ENCODE measurements at places on chromosomes 16 and 17.

DNA sequence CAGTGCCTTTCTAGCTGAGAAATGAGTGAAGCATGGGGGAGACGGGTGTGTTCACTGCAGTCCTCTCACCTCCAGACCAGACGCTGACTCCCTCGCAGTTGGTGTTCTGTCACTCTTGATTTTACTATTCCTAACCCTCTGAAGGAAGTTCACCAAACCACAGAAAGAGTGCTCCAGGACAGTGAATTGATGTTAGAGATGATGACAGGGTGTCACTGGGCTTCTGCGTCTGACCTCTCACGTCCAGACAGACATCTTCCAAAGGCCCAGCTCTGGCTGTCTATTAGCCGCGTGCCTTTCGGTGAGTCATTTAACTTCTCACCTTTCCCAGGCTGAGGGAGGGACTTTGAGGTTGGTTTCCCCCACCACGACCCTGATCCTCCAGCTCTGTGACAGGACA lies 8.2 kb downstream of the CRAMP1 start:
- DNase-seq: no peak

DNA sequence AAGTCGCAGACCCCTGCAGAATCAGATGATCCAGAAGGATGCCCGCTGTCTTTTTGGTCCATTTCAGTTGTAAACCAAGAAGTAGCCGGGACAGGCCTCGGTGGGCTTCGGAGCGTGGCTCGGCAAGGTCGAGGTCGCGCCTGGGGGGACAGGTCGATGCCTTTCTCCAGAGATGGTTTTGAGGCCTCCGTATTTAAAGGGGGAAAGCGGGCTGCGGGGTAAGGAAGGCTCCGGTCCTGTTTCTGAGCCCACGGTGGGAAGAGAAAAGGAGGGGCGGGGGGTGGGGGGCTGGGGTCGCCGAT lies 7.5 kb upstream of the GNG13 start:
- no peak for DNase-seq

DNA sequence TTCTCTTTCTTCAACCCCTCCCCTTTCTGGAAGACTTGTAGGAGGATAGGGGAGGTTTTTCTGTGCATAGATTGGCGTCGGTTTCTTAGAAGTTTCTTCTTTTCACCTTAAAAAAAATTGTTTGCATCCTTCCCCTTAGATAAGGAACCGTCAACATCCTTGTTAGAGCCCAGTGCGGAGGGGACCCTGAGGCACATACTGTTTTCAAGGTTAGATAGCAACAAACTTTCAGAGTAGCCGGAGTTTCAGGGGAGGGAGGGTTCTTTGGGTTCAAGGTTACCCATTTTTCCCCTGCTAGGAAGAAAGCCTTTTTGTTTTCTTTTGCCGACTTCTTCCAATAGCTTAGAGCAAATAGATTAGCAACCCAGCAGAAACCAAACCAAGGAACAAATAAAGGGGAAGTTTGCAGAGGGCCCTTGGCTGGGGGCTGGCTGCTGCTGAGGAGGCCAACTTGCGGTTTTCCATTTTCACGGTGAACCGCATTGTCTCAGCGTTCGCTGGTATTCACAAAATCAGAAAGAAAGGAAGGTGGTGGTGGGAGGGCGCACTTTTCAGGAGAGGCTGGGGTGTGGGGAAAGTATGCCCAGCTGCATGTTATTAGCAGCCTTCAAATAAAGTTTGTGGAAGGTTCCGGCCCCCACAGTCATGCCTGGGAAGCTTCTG lies 28.8 kb downstream of the MSI2 start:
- DNase-seq: no peak

- no peak for DNase-seq
Measured at GRCh38 chr17:29252101-29252791, 5.6 kb downstream of the CRYBA1 start.

DNA sequence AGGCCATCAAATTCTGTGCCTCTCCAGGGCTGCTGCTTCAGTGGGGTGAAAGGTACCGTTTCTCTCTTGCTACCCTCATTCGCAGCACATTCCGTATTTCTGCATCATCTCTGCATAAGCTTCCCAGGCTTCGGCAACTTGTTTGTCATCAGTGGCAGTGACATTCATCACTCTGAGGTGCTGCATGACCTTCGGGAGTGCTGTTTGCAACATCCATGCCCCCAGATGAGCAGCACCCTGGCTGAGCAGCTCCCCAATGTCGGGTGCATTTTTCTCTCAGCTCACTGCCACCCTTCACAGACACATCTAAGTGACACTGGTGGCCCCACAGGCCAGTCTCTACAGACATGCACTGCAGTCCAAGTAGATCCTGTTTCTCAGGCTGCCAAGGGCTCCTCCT lies 3.8 kb downstream of the CREBBP start:
- no peak for DNase-seq

DNA sequence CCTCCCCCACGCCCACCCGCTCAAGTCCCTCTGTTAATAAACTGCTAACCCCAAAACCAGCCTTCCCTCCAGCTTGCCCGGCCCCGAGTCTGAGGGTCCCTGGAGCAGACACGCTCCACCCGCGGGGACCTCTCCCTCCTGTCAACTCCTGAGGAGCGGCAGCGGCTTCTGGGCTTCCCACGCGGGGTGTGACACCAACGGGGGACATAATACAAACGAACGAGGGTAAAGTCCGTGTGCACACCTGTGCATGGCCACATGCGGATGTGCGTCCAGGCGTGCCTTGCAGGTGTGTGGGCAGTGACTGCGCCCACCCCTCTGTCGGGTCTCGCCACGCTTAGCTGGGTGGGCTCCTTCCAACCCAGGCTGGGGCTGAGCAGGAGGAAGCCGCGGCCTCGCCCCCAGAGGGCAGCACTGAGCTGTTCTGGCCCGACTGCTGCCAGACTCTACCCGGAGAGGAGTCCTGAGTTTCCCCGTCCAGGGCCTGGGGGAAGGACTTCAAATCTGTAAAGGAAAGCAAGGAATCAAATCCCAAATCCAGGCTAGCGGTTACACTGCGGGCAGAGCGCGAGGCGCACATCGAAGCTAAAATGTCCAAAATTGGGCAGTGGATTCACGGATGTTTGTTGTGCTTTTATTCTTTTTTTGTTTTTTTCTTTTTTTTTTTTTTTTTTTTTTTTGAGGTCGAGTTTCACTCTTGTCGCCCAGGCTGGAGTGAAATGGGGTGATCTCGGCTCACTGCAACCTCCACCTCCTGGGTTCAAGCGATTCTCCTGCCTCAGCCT lies 24.2 kb upstream of the KRT17 start:
- DNase-seq: peak; percentile 90

- peak; percentile 70 for DNase-seq
Measured at GRCh38 chr16:19071811-19072777, 4.7 kb downstream of the COQ7 start.

DNA sequence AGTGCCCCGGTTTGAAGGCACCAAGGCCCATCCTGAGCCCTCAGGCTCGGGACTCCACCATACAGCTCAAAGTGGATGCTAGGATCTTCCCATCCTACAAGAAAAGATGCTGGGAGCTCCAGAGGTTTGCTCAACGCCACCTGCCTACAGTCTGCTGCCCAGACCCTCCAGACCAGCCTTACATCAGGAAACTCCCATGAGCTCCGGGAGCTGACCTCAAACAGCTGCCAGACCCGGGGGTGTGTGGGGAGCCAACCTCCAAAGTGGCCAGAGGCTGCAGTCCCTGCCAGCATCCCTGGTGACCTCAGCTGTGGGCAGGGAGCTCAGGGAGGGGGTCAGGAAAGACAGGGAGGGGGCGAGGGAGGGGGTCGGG lies 43.8 kb downstream of the C16orf82 start:
- DNase-seq: no peak

DNA sequence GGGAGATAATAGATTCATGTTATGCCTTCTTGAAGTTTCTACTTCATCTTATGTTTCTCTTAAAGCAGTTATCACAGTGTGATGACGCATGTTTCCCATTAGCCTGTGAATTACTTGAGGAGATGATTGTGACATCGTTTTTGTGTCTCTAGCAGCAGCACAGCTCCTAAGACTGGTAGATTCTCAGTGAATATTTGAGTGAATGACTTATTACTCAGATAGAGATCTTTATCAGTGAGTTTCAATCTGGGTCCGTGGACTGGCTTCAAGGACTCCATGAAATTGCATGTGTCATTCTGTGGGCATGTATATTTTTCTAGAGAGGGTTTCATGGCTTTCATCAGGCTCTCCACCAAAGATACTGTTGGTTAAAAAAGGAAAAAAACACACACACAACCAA lies 29.9 kb downstream of the YPEL2 start:
- DNase-seq: no peak

GRCh38 chr17:64491034-64491860 lies 5.6 kb downstream of the POLG2 start:
- no peak for DNase-seq

GRCh38 chr16:10949424-10949970 lies 5.1 kb downstream of the CLEC16A start:
- DNase-seq: no peak

DNA sequence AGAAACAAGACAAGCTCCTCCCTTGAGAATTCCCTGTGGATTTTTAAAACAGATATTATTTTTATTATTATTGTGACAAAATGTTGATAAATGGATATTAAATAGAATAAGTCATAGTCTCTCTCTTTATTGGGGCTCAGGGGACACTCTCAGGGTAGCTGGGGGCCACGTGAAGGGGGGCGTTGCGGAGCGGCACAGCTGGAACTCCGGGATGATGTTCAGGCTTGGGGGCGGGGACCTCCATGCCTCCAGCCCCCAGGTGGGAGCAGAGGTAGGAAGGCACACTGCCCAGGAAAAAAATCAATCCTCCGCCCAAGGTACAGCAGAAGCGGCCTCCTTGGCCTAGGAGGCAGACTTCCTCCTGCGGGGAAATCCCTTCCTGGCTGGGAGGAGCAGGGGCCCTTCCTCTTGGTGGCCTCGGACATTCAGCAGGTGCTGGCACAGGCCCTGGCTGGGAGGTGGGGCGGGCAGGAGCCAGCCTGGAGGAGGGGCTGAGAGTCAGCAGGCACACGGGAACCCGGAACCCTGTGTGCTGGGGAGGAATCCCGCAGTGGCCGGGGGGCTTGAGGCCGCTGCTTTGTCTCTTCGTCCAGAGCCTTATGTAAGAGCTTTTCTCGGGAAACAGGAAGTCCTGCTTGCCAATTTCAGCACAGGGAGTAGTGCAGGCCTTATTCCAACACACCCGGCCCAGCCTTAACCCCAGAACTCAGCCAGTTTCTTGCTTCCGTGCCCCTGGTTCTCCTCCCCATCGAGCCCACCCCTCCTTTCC lies 591 bp upstream of the TNFSF13 start:
- peak; percentile 93 for DNase-seq
